ENCODE measurements at places on chromosomes 7 and 10.

- no peak for DNase-seq
Measured at GRCh38 chr10:103549349-103549685, 55.8 kb downstream of the NEURL1 start.

GRCh38 chr7:81752318-81752714 is 17.5 kb downstream of the HGF start:
- no peak for DNase-seq

- no peak for DNase-seq
Measured at GRCh38 chr10:23197416-23197861, 5.3 kb downstream of the PTF1A start.

DNA sequence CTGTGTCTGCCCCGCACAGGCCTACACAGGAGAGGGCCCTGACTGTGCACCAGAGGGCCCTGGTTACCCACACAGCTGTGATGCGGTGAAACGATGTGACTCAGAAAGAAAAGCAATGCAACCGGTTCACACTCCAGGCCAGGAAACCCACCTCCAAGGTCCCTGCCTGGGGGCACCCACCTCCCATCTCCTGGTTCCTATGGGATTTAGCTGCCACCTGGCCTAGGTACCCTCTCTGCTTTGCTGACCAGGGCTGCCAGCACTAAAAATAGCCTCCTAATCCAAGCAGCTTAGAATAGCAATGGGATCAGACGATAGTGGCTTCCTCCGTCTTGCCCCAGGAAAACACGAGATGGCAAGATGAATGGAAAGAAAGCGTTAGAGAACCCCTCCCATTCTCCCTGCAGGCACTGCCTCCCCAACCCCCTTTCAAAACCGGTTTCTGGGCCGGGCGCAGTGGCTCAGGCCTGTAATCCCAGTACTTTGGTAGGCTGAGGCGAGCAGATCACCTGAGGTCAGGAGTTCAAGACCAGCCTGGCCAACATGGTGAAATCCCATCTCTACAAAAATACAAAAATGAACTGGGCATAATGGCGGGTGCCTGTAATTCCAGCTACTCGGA is 12.4 kb downstream of the RBP3 start:
- DNase-seq, result no peak

- DNase-seq, result no peak
Measured at GRCh38 chr7:1890289-1891235, 220.5 kb downstream of the ELFN1 start.

DNA sequence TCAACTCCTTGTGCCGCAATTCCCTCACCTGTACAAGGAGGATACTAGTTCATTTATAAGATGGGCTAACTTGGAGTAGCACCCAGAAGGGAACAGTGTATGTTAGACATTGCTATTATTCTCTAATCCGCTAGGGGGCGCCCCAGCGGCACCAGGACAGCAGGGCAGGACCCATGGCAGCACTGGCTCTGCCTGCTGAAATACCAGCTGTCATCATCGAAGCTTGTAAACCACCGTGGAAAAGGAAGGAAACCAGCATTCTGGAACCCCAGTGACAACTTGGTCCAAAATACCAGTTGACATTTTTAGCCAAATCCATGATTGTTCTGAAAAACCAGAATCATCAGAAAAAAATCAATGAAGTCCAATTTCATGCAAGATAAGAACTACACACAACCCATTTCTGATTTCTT is 134.4 kb downstream of the ITGA8 start:
- DNase-seq, result peak; percentile 45

Measured in GM13976 (cell line).